ENCODE measurements at places on chromosomes 7 and 10. TPM values are rescaled to one million over a fixed set of nuclear protein-coding genes. Genes with fewer than 3 reads are reported as not detected.

- no peak overlapping the region for H3K4me3 ChIP-seq
- H3K27ac ChIP-seq, result no peak overlapping the region
- DNase-seq, result no peak
- no peaks in the 10 kb centered on the region for H3K4me1 ChIP-seq
- H3K36me3 ChIP-seq, result no peaks in the 10 kb centered on the region
- no peaks in the 10 kb centered on the region for H3K27me3 ChIP-seq
These were observed 500.6 kb upstream of the IGFBP3 start for GRCh38 chr7:46421441-46422230.

Gene EBLN1
- not detected for polyA plus RNA-seq

DNA sequence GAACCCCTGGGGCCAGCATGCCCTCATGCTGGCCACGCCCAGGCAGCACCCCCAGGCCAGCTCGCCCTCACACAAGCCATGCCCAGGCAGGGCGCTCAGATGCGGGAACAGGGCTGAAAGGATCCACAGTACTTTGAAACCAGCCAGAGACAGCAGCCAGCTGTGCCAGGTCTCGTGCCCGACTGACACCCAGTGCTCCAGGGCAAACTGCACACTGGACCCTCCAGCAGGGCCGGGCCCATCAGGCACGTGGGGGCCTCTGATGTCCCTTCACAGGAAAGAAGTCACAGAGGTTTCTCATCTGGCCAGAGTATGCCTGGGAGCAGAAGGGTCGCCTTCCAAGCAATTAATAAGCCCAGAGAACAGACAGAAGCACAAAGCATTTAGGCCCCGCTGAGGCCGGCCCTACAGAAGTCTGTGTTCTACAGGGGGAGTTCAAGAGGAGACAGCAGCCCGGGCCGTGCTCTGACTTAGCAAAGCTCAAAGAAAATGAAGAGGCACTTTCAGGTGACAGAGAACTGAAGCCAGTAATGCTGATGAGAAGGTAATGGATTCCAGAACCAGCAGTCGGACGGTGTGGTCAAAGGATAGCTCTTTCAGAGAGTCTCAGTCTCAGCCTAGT is 21.4 kb downstream of the MAD1L1 start:
- no peaks in the 10 kb centered on the region for H3K27me3 ChIP-seq
- H3K4me1 ChIP-seq, result peaks cover 11% of the 10 kb centered on the region
- no peak overlapping the region for H3K27ac ChIP-seq
- no peak for DNase-seq
- H3K36me3 ChIP-seq, result peaks cover 19% of the 10 kb centered on the region
- no peak overlapping the region for H3K4me3 ChIP-seq

DNA sequence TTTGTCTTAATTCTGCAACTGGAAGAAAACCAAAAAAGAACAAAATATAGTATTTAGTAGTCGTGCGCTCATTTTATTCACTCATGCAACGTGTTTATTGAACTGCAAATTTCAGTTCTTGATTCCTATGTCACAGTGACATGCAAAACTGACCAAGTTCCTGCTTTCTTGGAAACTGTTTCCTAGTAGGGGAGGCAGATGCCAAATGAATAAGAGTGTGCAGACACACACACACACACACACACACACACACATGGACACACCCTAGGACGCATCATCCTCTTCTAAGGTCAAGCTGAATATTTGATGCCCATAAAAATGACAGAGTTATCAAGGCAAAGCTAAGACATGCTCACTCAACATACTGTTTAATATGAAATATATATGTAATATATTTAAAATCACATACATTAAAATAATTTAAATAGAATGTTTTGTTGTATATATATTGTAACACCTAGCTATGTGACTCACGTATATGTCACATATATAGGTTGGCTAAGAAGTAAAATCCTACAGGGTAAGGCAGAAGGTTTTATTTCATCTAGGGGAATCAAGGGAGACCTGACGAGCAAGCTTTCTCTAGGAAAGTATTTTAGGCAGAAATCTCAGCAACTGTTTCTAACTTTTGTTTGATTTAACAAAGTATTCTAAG is 79.6 kb downstream of the SVIL start:
- no peak for DNase-seq
- no peaks in the 10 kb centered on the region for H3K4me1 ChIP-seq
- H3K4me3 ChIP-seq, result no peak overlapping the region
- H3K27me3 ChIP-seq, result no peaks in the 10 kb centered on the region
- H3K27ac ChIP-seq, result no peak overlapping the region

GRCh38 chr7:19248681-19249080 is 103.5 kb upstream of the FERD3L start:
- H3K36me3 ChIP-seq, result no peaks in the 10 kb centered on the region
- no peak for DNase-seq
- no peaks in the 10 kb centered on the region for H3K4me1 ChIP-seq
- H3K4me3 ChIP-seq, result no peak overlapping the region
- H3K27me3 ChIP-seq, result no peaks in the 10 kb centered on the region

DNA sequence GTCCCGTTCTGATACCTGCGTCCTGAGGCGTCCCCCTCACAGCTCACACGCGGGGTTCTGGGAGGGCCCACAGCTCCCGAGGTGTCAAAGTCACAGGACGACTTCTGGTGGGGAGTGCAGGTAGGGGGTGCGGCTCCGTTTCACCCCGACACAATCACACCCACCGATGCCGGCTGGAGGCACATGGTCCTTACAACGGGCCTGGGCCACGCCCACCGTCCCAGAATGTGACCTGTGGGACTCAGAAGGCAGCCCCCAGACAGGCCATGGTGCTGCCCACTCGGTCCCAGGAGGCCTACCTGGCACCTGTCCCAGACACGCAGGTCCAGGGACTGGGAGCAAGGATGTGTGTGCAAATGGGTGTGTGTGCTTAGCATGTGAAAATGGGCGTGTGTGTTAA is 86.0 kb downstream of the UNCX start:
- no peak overlapping the region for H3K27ac ChIP-seq
- no peaks in the 10 kb centered on the region for H3K27me3 ChIP-seq
- H3K4me1 ChIP-seq, result no peaks in the 10 kb centered on the region
- no peaks in the 10 kb centered on the region for H3K36me3 ChIP-seq
- DNase-seq, result no peak

Gene CCL24
- polyA plus RNA-seq, result not detected

Gene PNLIPRP2
- not detected for polyA plus RNA-seq

- H3K27me3 ChIP-seq, result no peaks in the 10 kb centered on the region
- H3K27ac ChIP-seq, result peak overlapping the region; percentile 23
- H3K4me3 ChIP-seq, result peak overlapping the region; percentile 27
- peak; percentile 93 for DNase-seq
- H3K4me1 ChIP-seq, result peaks cover 26% of the 10 kb centered on the region
These were observed 145.6 kb downstream of the PFKFB3 start for GRCh38 chr10:6348096-6348874.

Gene ASZ1
- polyA plus RNA-seq, result not detected

Gene KNDC1
- polyA plus RNA-seq, result 0.01 TPM

Gene INHBA
- polyA plus RNA-seq, result not detected
